Astrocyte of the cerebellum (primary cell): ENCODE measurements at places on chromosomes 7 and 10.

- DNase-seq = no peak
Observed at GRCh38 chr10:11594589-11595394, 16.7 kb downstream of the USP6NL start.

DNA sequence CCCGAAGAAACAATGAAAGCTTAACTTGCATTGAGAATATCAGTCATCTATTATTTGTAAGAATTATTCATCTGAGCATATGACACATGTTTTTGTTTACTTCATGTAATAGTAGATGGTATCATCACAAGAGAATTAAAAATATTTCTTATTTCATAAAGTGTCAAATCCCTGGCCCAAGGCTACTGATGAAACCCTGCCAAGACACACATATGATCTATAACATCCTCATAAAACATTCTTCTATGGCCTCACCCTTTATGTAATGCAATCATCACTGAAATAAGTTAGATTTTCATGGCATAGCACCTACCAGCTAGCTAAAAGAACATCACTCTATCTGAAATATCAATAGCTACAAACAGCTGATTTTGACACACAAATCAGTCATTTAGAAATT lies 385.6 kb upstream of the PHF14 start:
- no peak for DNase-seq

DNA sequence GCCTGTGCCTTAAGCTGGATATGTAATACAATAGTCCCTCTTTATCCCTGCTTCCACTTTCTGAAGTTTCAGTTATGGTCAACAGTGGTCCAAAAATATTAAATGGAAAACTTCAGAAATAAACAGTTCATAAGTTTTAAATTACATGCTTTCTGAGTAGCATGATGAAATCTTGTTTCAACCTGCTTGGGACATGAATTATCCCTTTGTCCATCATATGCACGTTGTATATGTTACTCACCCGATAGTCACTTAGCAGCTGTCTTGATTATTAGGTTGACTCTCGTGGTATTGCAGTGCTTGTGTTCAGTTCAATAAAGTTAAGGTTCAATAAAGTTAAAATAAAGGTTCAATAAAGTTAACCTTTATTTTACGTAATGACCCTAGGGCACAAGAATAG lies 25.5 kb downstream of the C1GALT1 start:
- DNase-seq = no peak

DNA sequence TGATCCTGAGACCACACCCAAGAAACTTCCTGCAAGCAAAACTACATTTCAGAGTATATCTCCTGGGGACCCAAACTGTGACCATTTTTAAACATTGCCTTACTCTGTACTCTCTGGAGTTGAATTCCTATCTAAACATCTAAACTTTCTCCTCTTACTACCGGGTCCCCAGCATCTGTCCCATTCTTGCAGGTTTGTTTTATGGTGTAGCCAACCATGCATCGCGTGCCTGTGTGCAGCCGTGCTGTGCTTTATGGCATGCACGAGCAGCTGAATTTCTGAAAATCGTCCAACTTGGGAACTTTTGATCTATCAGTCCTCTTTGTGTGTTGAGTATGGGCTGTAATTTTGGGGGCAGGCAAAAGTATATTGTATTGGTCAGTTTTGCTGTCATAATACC lies 423.8 kb upstream of the DPP6 start:
- no peak for DNase-seq

- no peak for DNase-seq
Observed at GRCh38 chr7:151389768-151390597, 19.9 kb downstream of the WDR86 start.

- no peak for DNase-seq
Observed at GRCh38 chr10:99920901-99921300, 88.8 kb downstream of the DNMBP start.

GRCh38 chr7:81846398-81846797 lies 76.6 kb upstream of the HGF start:
- DNase-seq = no peak

DNA sequence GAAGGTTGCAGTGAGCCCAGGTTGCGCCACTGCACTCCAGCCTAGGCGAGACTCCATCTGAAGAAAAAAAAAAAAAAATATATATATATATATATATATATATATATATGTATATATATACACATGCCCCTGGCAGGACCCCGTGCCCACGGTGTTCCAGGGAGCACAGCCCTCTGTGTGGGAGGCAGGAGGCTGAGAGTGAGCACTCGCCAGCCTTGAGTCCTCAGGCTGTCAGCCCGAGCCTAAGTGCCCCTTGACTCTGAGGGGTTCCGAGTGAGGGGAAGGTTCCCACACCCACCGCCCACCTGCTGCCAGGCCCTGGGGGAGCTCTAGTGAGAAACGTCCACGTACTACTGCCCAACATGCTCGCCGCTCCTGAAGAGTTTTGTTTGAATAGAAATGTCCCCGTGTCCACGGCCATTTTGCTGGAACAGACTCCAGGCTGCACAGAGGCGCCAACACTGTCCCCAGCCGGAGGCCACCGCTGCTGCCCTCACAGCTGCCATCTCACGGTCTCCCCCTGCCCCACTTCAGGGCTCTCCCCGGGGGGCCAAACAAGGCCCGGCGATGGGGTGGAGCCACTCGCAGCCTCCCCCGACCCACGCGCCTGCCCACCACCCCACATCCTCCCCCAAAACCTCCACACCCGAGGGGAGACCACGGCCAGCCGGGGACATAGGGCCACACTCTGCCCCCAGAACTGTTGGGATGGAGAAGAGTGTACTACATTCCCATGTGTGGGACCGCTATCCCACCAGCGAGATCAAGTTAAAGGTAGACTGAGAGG lies 62.8 kb upstream of the EBF3 start:
- DNase-seq = no peak

DNA sequence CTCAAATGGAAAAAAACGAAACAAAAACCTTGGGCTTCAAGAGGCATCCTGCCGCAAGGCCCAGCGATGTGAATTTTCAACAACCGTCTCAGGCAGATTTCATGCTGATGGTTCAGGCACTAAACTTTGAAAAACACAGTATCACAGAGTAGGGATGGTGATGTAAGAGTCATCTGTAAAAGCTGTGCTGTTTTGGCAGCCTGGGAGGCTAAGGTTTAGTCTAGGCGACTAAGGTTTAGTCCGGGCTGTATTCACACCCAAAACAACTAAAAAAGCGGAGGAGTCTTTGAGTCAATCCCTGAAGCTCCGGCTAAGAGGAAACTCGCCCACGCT lies 420 bp upstream of the MINPP1 start:
- DNase-seq = no peak

GRCh38 chr10:78663721-78664120 lies 405.0 kb upstream of the ZMIZ1 start:
- DNase-seq = no peak

- DNase-seq = no peak
Observed at GRCh38 chr7:21059069-21059468, 272.4 kb upstream of the SP8 start.

DNA sequence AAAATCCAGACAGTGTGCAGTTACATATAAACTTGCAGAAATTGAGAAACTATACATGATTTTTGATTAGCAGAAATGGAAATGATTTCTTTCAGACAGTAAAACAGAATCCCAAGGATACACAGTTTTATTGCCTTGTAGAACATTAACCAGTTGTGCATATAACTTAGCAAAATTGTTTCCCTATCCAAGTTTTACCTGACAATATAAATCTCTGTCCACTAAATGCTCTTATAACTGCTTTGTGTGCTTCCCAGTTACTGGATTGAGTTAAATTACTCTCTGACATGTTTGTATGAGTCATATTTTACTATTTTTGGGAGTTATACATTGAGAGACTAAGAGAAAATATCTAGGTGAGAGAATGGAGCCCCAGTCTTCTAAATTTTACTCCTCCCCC lies 563.4 kb downstream of the SH2D4B start:
- no peak for DNase-seq

DNA sequence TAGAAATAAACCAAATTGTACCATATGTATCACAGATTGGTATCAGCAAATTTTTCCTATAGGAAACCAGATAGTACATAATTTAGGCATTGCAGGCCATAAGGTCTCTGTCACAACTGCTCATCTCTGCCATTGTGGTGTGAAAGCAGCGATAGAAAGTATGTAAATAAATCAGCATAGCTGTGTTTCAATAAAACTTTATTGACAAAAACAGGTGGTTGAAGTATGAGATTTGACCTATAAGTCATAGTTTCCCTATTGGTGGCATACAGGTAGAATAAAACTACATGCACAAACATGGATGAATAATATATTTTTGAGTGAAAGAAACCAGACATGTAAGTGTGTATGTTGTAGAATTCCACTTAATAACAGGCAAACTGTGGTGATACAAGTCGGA lies 1454.9 kb downstream of the REEP3 start:
- DNase-seq = no peak

GRCh38 chr7:141243368-141243767 lies 169.5 kb downstream of the TMEM178B start:
- DNase-seq = no peak

- DNase-seq = no peak
Observed at GRCh38 chr10:79260811-79261740, 86.2 kb upstream of the PPIF start.

DNA sequence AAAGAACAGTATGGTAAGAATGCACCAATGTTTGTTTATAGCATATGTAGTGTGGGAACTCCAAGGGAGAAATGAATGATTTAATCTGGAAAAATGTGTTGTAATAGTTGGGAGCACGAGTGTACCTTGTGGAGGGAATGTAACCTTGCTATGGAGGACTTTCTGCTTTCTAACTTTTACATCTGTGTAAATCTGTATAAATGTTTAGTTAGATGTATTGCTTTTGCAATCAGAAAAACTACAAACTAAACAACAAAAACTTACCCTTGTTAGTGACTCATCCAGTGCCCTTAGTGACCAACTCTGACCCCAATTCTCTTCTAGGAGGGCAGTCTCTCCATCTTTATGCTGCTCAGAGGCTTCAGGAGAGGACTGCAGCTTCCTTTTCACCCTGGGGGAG lies 89.3 kb downstream of the CCNY start:
- DNase-seq = no peak
